ENCODE measurements at places on chromosomes 4 and X.

GRCh38 chrX:16429406-16429805, 220.6 kb upstream of the S100G start:
- DNase-seq: peak; percentile 38

DNA sequence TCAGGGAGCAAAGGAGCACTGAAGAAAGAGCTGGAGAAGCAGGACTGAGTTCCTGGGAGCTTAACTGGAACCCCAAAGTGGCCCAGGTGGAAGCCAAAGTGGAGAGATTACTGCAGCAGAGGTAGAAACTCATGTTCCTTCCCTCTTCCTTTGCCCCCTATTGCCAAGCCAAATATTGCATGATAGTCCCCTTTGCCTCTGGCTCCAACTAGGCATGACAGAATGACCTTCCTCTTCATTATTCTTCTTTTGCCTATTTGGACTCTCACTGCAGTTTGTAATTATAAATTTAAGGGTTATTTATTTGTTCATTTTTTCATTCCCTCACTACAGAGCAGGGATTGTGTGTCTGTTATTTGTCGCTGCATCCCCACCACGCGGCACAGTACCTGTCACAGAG, 22.1 kb upstream of the SPANXB1 start:
- no peak for DNase-seq

- no peak for DNase-seq
Observed at GRCh38 chrX:41184312-41184711, 99.1 kb downstream of the USP9X start.

DNA sequence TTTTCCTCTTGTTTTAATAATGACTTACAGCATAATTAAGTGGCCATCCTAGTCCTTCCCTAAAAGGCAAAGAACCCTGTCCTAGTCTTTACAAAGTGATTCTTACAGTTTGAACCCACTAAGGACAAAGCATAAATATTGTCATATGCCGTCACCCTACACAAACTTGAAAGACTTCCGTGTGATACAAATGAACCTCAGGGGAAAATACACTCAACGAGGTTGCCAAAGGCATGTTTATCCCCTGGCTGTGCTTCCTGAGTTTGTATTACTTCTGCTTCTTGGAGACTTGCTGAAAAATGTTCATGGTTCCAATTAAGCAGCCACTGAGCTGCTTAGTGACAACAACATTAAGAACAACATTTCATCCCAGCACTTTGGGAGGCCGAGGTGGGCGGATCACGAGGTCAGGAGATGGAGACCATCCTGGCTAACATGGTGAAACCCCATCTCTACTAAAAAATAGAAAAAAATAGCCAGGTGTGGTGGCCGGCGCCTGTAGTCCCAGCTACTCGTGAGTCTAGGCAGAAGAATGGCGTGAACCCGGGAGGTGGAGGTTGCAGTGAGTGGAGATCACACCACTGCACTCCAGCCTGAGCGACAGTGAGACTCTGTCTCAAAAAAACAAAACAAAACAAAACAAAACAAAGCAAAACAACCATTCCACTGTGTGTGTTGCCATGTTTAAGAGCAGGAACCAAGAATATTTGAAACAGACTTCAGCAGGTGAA, 16.2 kb downstream of the RASSF6 start:
- no peak for DNase-seq

- DNase-seq: no peak
Observed at GRCh38 chrX:6681521-6682145, 146.7 kb upstream of the VCX3A start.

DNA sequence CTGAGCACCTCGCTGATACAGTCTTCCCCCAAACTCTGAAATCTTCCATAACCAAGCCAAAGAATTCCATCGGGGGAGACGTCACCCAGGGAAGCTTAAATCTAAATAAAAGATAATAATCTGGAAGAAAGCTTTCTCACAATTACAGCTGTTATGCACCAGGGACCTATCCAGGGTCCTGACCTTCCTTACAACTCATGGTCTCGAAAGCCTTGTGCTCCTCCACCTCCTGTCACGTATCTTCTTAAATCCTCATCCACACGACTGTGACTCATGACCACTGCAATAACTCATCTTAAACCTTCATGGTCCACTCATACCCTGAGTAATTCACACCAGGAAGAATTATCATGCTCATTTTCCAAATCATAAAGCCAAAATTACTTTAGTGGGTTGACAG, 166.8 kb upstream of the FRG1 start:
- DNase-seq: peak; percentile 70

- DNase-seq: peak; percentile 59
Observed at GRCh38 chr4:41006141-41006540, 208.2 kb downstream of the APBB2 start.

DNA sequence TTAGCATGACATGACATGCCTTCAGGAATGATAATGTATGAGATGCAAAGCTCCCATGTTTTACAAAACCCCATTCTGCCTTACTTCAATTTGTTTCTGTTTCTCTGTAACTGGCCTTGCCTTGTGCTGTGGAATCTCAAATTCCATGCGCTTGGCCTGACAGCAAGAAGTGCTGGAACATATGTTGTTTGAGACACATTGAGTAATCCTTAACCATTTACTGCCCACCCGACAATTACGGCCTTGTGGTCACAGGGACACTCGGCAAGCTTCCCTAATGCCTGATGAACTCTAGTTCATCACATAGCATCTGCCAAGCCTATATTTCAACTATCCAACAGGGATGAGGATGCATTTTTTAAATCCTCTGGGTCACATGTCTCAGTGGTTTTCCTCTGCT, 226.4 kb upstream of the CASK start:
- peak; percentile 45 for DNase-seq

DNA sequence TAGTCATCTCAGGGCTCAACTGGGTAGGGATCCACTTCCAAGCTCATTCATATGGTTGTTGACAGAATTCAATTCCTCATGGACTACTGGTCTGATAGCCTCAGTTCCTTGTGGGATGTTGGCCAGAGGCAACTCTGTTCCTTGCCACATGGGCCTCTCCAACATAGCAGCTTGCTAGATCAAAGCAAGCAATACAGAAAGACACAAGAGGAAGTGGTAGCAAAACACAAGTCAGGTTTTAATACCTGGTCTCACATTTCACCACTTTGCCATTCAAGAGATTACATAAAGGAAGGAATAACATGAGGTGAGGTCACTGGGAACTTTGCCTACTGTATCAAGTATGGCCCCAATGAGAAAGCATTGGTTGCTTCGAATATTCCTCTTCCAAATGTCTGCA, 79.2 kb downstream of the PRSS12 start:
- DNase-seq: no peak

GRCh38 chrX:39969099-39969818, 128.5 kb downstream of the BCOR start:
- no peak for DNase-seq

GRCh38 chr4:142307857-142308256, 538.2 kb downstream of the INPP4B start:
- peak; percentile 3 for DNase-seq

Data from fibroblast of upper back skin (primary cell).